Stimulated activated CD4-positive, alpha-beta T cell treated with anti-CD3 and anti-CD28 coated beads, Interleukin-12 subunit alpha, Interleukin-12 subunit beta, amount 100 ng/mL, for 24 hours (primary cell): ENCODE measurements at places on chromosomes 11 and 22.

GRCh38 chr11:2099516-2100349 is 39.5 kb downstream of the IGF2 start:
- DNase-seq, result no peak

DNA sequence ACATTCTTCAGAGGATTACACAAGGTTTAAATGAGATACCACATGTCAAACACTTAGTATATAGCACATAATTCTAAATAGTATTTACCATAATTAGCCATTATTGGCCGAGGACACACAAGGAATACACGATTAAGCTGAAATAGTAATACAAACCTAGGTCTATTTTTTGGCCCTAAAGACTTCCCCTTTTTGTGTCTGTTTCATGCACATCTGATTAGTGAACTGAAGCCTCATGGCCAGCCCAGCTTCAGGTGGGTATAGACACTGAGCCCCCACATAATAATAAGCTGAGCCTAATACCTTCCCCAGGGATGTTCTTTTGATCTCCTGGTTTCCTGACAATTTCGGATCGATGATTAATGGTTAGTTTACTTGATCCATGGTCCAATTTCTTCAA is 2.1 kb downstream of the GLYATL1B start:
- no peak for DNase-seq

DNA sequence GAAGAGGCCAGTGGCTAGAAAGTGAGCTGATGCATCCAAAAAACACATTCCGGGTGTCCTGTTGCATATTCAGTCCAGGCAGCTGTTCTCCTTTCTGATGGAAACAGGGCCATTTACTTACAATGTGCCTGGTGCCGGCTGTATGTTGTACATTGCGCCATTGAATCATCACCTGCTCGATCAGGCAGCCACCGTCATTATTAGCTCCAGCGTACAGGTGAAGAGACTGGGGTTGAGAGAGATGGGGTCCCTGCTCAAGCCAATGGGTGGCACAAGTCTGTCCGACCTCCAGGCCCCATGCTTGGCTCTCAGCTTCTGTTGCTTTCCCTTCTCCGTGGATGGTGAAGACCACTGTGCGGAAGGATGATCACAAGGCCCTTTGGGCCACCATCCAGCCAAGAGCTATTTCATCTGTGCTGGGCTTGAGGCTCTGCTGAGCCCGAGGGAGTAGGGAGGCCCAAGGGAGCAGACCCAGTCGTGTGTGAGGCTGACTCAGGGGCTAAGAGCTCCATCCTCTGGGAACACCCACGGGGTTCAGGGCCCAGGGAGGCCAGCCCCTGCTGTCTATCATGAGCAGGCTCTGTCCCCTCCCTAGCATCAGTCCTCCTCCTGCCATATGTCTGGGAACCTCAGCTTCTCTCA is 20.7 kb upstream of the EMID1 start:
- DNase-seq, result no peak

GRCh38 chr11:13343067-13343466 is 65.5 kb downstream of the BMAL1 start:
- DNase-seq, result no peak

- no peak for DNase-seq
Observed at GRCh38 chr22:35622191-35622913, 5.2 kb upstream of the MB start.

- no peak for DNase-seq
Observed at GRCh38 chr11:73423506-73423905, 47.3 kb downstream of the RELT start.

- DNase-seq, result no peak
Observed at GRCh38 chr22:38572065-38572464, 2.1 kb upstream of the DMC1 start.

DNA sequence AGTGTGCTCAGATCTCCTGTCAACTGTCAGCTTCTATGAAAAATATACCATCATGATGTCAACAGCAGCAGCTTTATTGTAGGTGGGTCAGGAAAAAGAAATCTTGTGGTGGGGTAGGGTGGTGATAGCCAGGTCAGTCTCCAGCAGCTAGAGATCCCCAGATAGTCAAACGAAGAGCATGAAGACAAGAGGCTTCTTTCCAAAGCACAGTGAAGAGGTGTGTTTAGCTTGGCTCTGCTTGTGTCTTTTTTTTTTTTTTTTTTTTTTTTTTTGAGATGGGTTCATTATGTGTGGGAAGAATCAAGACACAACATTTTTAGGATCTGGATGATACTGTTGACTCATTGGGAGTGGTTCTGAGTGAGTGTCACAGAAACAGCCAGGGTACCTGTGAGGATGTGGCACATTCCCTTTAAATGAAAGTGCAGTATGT is 1075.5 kb downstream of the NTM start:
- DNase-seq, result no peak

GRCh38 chr11:61279934-61280659 is 15.0 kb downstream of the VWCE start:
- no peak for DNase-seq

GRCh38 chr11:63745304-63746170 is 23.0 kb downstream of the ZFTA start:
- DNase-seq, result no peak

DNA sequence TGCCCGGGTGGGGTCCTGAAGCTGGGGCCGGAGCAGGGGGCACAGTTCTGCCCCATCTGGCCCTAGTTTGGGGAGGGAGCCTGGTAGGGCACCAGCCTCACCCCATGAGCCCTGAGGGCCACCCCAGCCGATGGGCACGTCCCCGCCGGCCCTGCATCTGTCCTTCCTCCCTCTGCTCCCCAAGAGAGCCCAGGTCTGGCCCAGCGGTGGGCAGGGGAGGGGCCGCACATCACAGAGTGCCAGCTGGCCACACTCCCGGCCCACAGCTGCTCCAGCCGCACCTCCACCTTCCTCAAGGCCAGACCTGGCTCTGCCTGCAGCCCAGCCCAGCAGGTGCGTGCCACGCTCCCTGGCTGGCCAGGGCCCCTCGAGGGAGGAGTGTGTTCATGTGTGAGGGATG is 21.6 kb downstream of the BRSK2 start:
- no peak for DNase-seq

DNA sequence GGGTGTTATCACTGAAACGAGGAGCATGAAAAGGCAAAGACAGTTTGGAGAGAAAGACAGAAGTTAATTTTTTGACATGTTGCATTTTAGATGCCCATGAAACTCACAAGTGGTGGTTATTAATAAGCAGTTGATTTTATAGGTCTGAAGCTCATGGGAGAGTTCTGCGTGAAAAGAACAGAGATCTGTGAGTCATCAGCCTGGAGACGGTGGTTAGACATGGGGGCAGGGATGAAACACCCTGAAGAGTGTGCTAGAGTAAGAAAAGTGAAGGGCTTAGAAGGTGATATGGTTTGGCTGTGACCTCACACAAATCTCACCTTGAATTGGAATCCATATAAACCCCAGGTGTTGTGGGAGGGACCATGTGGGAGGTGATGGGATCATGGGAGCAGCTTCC is 289.1 kb upstream of the ISX start:
- DNase-seq, result no peak

GRCh38 chr11:8250981-8251615 is 12.6 kb downstream of the LMO1 start:
- no peak for DNase-seq

DNA sequence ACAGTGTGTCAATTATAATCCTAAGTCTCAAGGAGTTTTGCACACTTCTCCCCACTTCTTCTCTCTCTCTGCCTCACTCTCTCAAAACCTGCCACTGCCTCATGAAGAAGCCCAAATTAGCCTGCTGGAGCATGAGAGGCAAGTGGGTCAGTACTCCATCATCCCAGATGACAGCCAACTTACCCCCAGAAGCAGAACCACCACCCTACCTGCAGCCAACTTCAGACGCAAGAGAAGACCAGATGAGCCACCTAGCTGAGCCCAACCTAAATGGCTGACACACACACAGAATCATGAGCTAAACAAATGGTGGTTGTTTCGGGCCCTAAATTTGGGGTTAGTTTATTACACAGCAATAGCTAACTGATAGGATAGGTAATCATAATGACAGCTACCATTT is 61.2 kb downstream of the CD82 start:
- no peak for DNase-seq

GRCh38 chr11:116861539-116861938 is 24.1 kb upstream of the APOA1 start:
- DNase-seq, result no peak

GRCh38 chr11:47378836-47379170 is 456 bp upstream of the SPI1 start:
- DNase-seq, result no peak

GRCh38 chr11:1337647-1338007 is 28.2 kb upstream of the TOLLIP start:
- DNase-seq, result no peak

GRCh38 chr11:129259931-129260348 is 67.8 kb upstream of the ARHGAP32 start:
- DNase-seq, result no peak

GRCh38 chr11:133951327-133952198 is 5.2 kb downstream of the IGSF9B start:
- no peak for DNase-seq

GRCh38 chr11:63814383-63814736 is 1.1 kb downstream of the SPINDOC start:
- no peak for DNase-seq

DNA sequence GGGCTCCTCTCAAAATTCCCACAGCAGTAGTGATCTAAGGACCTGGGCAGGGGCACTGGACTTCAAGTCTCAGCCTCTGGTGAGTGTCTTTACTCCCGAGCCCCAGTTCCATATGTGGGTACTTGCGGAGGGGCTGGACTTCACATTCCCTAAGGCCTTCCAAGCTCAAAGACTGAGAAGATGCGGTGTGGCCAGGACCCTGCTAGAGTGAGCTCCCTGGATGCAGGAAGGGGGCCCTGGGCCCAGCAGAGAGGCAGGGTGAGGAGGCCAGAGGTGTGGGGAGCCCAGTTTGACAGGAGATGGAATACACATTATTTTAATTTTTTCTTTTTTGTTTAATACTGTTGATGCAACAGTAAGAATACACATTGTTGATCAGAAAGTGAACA is 83.7 kb downstream of the IGLL1 start:
- no peak for DNase-seq

DNA sequence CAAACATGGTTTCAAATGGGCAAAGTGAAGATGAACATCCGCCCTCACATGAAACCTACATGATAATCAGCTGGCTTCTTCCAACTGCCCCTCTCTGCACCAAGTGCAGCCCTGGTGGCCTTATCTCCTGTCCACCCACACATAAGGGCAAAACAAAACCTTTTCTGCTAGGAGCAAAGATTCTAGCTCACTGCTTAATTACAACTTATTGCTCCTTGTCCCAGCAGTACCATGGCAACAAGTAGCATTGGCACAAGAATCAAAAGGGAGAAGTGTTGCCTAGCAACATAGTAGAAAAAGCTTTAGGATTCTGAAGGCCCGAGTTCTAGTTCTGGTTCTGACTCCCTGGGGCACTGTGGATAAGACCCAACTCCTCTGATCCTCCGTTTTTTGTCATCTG is 68.7 kb upstream of the BMAL1 start:
- DNase-seq, result no peak

- DNase-seq, result no peak
Observed at GRCh38 chr11:106904826-106905225, 113.5 kb downstream of the GUCY1A2 start.

DNA sequence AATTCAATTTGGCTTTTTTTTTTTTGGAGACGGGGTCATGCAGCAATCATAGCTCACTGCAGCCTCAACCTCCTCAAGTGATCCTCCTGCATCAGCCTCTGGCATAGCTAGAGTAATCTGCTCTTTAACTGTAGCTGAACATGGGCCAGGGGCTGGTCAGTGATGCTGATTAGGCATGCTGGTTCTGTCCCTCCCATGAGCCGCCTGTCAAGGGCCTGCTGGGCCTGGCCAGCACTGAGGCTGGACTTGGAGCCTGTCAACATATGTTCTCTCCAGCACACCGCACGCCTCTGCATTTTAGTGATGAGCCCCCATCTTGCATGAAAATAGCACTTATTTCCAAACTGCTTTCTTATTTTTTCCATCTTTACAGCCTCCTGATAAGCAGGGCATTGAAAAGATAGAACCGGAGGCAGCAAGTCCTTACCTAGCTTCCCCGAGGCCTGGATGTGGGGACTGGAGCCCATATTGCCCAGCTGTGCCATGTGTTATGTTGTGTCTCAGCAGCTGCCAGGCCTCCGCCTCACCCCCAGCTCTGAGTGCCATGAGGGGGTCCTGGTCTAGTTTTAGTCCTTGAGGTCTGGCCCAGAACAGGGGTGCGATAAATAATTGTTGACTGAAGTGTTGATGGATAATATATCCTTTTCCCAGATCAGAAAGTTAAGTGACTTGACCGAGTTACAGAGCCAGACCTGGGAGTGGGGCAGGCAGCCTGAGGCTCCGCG is 80.0 kb downstream of the CTTN start:
- DNase-seq, result no peak

GRCh38 chr11:74535371-74536160 is 42.0 kb upstream of the LIPT2 start:
- no peak for DNase-seq

GRCh38 chr11:9700105-9700801 is 36.4 kb downstream of the SWAP70 start:
- DNase-seq, result no peak

GRCh38 chr11:131248588-131248987 is 121.8 kb upstream of the NTM start:
- DNase-seq, result no peak

- no peak for DNase-seq
Observed at GRCh38 chr11:93089474-93090102, 108.2 kb downstream of the SLC36A4 start.

GRCh38 chr11:122804796-122805195 is 33.5 kb upstream of the CRTAM start:
- DNase-seq, result no peak

DNA sequence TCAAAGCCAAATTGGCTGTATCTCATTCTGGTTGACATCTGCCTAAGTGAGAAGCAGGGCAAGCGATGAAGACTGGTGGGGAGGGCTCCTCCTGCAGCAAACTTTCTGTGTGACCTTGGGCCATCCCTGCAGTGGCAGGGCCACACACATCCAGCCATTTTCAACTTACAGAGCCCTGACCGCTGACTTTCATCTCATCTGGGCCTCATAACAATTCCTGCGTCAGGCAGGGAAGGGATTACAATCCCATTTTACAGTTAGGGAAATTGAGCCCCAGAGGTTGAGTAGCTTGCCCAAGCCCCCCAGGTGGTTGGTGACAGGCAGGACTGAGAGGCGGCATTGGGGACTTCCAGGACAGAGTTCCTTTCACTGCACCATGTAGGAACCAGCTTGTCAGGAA is 21.9 kb downstream of the TPBGL start:
- DNase-seq, result no peak

- DNase-seq, result no peak
Observed at GRCh38 chr11:95592471-95592870, 197.1 kb downstream of the FAM76B start.

- DNase-seq, result no peak
Observed at GRCh38 chr22:25911243-25911972, 169.4 kb downstream of the MYO18B start.
